ENCODE measurements at places on chromosomes 1 and 21.
A peak's percentile ranks its signal among the peaks of the same experiment; 100 is the strongest.

DNA sequence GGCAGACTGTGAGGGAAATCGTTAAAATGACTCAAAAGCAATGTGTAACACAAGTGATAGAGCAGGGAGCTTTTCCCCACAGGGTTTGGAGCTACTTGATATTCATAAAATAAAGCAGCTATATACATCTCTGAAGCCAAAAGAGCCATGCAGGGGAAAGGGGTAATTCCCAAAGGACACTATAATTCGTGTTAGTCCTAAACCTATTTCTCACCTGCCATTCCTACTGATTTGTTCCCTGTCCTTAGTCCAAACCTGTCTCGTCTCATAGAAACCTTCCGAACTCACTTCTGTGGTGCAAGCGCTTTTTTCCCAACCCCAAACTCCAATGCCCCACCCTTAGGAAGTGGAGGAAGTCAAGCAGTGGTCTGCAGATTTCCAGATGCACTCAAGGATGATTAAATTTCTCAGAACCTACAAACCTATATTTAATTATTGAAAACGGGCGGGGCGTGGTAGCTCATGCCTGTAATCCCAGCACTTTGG lies 946 bp upstream of the HNRNPR start:
- no peak for DNase-seq

DNA sequence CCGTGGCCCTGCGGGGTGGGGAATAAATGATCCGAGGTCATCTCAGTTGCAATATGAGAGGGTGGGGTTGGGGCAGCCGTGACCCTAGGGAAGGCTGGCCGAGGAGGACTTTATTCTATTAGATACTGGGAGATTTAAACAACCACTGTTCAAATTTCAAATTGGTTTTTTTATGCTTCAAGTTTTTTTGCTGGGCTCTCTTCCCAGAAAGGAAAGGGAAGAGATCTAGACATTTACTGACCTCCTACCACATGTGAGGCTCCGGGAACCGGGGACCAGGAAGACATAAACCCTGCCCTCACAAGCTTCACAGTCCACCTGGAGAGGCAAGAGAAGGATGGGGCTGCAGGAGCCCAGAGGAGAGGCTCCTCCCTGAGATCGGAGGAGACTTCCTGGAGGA lies 207.3 kb downstream of the FOXD2 start:
- DNase-seq: no peak

GRCh38 chr1:172135978-172136610 lies 284.4 kb upstream of the C1orf105 start:
- DNase-seq: no peak

- peak; percentile 76 for DNase-seq
These were observed at the start of gene MOB3C for GRCh38 chr1:46616277-46617107. TSS of gene MOB3C (minus strand) at chr1:46616811. CDS start at chr1:46613321, 3,490 bp downstream.

DNA sequence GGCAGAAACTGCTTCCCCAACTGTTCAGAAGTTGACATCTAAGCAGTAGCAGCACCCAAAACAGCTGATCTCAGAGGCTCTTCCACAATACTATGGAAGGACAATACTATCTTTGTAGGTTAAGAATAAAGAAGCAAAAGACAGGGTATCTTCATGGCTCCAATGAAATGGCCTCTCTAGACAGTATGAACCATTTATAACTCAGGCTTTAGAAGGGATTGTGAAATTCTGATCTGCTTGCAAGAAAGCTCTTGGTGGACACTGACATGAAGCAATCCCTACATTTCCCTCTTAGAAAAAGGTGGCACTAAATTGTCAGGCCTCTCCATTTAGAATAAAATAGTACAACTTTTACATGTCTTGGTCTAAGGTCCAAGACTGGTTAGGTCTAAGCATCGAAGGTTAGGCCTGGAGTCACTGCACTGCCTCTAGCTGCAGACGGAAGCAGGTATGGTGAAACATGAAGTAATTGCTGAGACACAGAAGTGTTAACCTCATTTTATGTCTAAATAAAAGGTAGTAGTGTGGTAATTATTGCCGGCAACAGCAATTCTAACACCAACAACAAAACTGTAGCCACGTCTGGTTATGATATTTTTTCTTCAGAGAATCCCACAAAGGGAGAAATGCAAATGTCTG lies 50.6 kb upstream of the HP1BP3 start:
- DNase-seq: no peak

GRCh38 chr1:214581785-214582184 lies 21.2 kb upstream of the CENPF start:
- DNase-seq: no peak

All from caudate nucleus (tissue), 63 donors.